Hepatocyte (in vitro differentiated cells): ENCODE measurements at places on chromosomes 12 and 14. TPM values are rescaled to one million over a fixed set of nuclear protein-coding genes. Genes with fewer than 3 reads are reported as not detected.

DNA sequence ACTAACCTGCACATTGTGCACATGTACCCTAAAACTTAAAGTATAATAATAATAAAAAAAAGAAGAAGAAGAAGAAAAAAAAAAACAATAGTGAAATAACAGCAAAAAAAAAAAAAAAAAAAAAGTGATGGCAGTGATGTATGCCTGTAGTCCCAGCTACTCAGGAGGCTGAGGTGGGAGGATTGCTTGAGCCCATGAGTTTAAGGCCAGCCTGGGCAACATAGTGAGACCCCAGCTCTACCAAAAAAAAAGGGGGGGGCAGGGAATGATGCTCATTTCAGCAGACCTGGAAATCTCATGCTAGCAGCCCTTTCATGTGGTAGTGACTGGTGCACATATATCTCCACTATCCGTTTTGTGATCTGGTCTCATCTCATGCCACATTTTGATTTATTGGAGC lies 20.8 kb downstream of the TRAFD1 start:
- DNase-seq: no peak

RERG gene
- polyA plus RNA-seq: 1.3 and 3.4 TPM in 2 replicates

AMN gene
- 217 and 247 TPM in 2 replicates for polyA plus RNA-seq

- DNase-seq: no peak
Measured at GRCh38 chr12:32261638-32262037, 137.7 kb upstream of the FGD4 start.

CCDC38 gene
- 0.55 TPM in 1 of 2 replicates, not detected in the other for polyA plus RNA-seq

GRCh38 chr14:73437206-73437605 lies 21.1 kb downstream of the NUMB start:
- DNase-seq: no peak

- no peak for DNase-seq
Measured at GRCh38 chr14:46550836-46551235, 100.7 kb downstream of the RPL10L start.

METTL3 gene
- 31.9 and 39.0 TPM in 2 replicates for polyA plus RNA-seq
